Aorta (tissue), 5 donors: ENCODE measurements at places on chromosomes 12 and 14.

- no peak for DNase-seq
Measured at GRCh38 chr14:88252498-88252897, 70.6 kb downstream of the KCNK10 start.

DNA sequence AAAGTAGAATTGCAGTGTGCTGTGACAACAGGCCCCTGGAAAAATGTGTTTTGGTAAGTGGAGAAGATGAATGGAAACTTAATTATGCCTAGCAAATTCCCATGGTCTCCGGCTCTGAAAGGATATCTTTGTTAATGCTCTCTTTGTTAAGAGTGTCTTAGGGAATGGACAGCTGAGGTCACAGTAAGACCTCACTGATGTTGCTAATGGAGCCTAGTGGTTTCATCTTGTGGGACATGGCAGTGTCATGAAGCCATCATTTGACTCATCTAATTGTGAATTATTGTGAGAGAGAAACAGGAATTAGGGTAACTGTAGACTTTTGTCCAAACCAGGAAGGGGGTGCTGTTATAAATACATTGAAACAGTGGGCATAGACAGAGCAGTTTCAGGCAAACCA is 330.3 kb downstream of the TMTC2 start:
- DNase-seq = no peak

GRCh38 chr14:90193925-90194324 is 62.4 kb upstream of the PSMC1 start:
- no peak for DNase-seq

DNA sequence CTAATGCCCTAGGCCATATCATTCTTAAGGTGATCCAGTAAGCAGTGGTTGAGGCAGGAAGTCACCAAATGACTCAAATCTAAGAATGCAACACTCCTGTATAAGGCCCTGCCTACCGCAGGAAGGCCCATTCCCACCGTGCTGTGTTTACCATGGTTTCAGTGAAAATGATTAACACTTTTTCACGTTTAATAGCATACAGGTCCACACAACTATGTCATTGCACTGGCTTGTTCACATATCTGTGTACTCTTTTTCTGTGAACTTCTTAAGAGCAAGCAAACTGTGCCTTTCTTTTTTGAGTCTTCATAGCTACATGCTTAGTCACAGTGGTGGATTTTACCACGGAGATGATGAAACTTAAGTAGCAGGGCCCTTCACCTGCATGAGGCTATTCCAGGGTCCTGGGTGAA is 214.9 kb downstream of the CNTN1 start:
- DNase-seq = no peak

GRCh38 chr14:71103662-71104484 is 196.6 kb downstream of the PCNX1 start:
- no peak for DNase-seq

DNA sequence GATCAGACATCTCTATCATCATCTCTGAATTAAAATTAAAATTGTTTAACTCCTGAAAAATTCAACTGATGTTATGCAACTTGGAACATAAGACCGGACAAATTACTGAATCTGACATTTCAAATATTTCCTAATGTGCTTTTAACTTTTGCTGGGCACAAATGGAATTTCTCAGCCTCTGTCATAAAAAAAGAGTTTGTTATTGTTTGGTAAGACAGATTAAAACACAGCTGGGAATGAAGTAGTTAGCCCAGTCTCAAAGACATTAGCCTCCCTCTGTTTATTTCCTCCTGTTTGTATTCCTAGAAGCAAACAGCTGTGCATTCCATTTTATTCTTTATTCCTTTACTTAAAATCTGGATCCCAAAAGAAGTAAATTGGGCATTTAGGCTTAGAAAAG is 29.4 kb downstream of the PLEKHA5 start:
- no peak for DNase-seq

GRCh38 chr14:95068521-95068920 is 88.8 kb downstream of the DICER1 start:
- DNase-seq = no peak

DNA sequence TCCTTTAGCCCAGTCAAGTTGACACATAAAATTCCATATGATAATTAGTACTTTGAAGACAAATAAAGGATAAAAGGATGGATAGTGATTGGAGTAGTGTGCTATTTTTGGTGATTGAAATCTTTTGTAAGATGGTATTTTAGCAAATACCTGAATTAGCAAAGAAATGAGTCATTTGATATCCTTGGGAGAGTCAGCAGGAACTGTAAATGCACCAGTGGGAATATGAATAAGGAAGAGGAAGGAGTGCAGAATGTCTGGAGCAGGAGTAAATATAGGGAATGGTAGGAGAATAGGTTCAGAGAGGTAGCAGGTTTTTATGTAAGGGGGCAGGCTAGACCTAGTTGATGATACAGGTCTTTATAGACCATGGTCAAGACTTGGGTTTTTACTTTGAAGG is 75.0 kb downstream of the TRMT5 start:
- no peak for DNase-seq

GRCh38 chr14:80718940-80719339 is 222.6 kb downstream of the CEP128 start:
- DNase-seq = no peak

- DNase-seq = no peak
Measured at GRCh38 chr14:104243200-104243599, 104.8 kb downstream of the KIF26A start.

DNA sequence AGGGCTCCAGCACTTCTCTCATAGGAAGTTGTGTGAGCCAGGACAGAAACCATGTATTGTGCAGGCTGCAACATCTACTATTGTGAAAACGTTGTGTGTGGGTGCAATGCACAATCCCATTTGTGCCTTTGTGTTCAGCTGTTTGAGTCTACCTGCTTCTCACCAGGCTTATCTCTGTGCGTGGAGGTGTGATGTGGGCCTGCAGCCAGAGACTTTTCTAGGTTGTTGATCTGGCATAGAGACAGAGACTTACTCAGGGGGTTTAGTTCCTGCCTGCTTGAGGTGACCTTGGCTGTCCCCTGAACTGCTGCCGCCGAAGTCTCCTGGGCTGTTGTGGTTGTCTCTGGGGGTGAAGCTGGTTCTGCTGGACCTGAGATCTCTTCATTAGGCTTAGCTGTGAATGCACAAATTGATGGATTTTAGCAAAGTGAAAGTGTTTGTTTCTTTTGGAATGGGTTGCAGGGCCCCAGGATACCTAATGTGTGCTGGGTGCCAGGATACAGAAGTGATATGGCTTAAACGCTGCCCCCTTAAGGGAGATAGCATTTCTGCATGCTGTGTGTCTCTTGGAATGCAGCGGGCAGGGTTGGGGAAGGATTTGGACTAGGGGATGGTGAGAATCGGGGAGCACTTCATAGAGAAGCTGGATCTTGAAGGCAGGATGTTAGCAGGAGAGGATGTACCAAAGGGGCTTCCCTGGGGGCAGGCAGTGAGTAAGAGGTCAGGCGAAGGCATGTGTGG is 2.5 kb downstream of the LACRT start:
- no peak for DNase-seq

DNA sequence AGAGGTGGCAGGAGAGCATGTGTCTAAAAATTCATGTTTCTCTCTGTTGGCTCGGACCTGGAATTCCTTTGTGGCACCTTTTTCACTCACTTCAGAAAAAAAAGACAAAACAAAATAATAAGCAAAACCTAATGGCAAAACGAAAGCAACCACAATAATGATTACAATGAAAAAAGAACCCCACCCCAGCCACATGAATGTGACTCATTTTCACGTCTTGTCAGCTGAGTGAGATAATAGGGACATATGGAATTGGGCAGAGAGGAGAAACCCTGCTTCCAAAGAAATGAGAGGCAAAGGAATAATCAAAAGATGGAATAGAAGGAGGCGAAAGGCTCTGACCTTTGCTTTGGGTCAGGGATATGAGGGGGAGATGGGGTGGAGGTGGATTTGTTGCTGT is 143.4 kb downstream of the SLC8A3 start:
- no peak for DNase-seq

DNA sequence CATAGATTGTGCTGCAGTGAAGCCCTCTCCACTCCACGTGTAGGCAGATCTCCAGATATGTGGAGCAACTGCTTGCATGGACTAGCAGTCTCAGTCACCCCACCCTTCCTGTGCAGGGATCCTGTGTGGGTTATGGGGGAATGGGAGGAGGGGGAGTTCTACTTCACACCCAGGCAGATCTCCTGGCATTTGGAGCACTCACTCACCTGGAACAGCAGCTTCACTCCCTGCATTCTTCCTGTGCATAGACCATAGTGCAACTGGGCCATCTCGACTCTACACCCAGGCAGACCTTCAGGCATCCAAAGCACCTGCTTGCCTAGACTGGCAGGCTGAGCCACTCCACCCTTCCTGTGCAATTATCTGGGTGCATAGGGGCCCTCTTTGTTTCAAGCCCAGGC is 96.0 kb upstream of the PCED1B start:
- no peak for DNase-seq

GRCh38 chr12:119857041-119857591 is 20.0 kb downstream of the CIT start:
- DNase-seq = no peak

- DNase-seq = no peak
Measured at GRCh38 chr14:65867333-65867732, 454.8 kb downstream of the FUT8 start.

DNA sequence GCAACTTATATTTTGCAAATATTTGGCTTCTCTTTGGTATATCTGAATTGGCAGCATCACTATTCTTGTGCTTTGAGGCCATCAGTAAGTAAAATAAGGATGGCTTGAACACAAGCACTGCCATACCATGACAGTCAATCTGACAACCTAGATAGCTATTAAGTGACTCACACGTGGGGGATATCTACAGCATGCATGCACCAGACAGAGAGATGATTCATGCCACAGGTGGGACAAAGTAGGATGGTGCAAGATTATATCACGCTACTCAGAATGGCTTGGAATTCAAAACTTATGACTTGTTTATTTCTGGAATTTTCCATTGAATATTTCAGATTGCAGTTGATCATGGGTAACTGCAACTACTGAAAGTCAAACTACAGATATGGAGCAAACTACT is 675.6 kb upstream of the MDGA2 start:
- no peak for DNase-seq

DNA sequence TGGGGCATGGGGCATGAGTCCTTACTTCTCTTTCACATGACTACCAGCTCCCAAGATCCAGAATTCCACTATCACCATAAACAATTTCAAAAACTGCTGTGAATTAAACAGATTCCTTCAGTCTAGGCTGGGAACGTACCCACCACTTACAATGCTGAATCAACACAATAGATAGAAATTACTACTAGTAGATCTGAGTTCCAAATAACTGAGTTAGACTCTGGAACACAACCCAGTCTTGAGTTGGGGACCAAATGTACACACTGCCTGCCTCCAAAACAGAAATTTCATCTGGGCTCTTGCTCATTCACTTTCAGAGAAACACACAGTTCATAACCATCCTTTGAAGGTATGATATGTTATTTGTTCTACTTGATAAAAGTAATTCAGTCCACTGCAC is 8.9 kb downstream of the CORO1C start:
- DNase-seq = no peak

GRCh38 chr14:105126126-105126980 is 42.2 kb downstream of the JAG2 start:
- DNase-seq = no peak

DNA sequence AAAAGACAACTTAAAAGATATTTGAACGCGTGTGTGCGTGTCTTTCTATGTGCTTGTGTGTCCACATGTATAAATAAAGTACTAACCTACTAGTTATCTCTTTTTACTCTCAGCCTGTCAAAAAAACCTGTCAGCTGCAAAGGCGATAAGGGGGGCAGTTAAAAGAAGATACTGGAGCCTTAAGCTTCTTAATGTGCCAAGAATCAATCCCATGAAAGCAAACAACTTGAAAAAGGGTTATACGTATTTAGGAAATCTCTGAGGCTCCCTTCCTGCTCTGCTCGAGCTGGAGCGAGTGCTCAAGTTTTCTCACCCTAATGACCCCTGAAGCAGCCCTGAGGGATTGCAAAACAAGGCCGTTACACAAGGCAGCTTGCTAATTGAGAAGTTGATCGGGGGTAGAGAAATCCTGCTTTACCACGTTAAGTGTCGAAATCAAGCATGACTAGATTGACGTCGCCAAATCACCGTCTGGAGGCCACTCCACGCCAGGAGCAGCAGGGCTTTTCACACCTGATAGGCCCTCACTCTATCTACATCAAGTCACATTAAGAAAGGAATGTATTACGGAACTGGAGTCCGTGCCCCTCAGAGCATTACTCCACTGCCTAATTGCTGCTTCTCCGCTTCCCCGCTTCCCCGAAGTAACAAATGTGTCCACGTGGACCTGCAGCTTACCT is 32.4 kb downstream of the LMO3 start:
- no peak for DNase-seq
